ENCODE measurements at places on chromosomes 11 and 22.

GRCh38 chr22:24805790-24806662, at the start of gene SGSM1:
SGSM1 (plus strand) TSS chr22:24806211; CDS start chr22:24806326, 115 bp downstream.
- DNase-seq = peak; percentile 71

- no peak for DNase-seq
These were observed 7.1 kb downstream of the TPCN2 start for GRCh38 chr11:69055598-69056516.

- no peak for DNase-seq
These were observed 64.3 kb upstream of the IGLL5 start for GRCh38 chr22:22823131-22823810.

GRCh38 chr11:704228-704674, 1.8 kb upstream of the EPS8L2 start:
- no peak for DNase-seq

DNA sequence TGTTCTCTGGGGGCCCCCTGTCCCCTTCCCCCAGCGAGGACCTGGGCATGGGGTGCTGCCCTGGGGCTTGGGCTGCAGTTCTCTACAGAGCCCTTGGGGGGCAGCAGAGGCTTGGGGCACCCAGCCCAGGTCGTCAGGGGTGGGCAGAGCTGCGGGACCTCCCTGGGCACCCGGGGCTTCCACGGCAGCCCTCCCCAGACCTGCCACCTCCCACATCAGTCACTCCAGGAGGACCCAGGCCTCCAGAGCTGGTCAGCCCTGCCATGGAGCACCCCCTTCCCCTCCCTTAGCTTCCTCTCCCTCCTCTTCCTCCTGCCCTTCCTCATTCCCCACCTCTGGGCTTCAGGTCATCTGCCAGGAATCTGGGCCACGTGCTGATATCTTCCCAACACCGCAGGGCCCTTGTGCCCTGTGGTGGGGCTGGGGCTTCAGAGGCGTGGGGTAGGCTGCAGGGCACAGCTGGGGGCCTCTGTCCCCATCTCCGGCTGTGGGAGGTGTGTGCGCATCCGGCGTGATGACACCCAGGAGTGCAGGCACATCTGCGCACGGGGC, 5.8 kb downstream of the TSPAN4 start:
- no peak for DNase-seq

- DNase-seq = no peak
These were observed 2.5 kb downstream of the CDC42EP2 start for GRCh38 chr11:65317025-65317786.

DNA sequence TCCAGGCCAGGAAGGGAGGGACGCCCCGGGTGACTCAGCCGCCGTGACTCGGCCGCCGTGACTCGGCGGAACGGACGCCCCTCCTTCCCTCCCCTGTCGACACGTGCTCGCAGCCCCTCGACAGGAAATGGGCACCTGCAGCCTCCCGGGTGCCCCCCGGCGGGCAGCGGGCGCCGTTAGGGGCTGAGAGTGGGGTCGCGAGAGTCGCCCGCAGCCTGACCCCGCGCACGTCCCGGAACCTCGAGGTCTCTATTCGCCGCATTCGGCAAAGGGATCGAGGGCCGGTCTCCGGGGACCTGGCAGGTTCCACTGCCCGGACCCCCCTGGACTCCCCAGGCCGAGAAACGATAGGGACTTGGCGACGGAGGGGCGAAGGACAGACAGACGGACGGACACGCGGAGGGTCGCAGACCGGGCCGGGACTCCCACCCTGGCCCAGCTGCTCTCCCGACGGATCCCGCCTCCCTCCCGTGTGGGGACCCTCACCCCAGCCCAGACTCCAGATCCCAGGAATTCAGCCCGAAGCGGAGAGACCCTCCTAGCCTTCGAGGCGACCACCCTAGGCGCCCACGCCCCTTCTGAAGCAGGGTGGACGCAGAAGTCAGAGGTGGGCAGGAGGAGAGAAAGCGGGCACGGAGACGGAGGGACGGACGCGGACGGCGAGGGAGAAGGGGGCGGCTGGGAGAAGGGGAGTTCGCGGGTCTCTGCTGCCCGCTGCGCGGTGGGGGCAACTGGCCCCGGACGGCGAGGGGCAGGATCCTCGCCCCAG, 648 bp downstream of the FOSL1 start:
- no peak for DNase-seq

DNA sequence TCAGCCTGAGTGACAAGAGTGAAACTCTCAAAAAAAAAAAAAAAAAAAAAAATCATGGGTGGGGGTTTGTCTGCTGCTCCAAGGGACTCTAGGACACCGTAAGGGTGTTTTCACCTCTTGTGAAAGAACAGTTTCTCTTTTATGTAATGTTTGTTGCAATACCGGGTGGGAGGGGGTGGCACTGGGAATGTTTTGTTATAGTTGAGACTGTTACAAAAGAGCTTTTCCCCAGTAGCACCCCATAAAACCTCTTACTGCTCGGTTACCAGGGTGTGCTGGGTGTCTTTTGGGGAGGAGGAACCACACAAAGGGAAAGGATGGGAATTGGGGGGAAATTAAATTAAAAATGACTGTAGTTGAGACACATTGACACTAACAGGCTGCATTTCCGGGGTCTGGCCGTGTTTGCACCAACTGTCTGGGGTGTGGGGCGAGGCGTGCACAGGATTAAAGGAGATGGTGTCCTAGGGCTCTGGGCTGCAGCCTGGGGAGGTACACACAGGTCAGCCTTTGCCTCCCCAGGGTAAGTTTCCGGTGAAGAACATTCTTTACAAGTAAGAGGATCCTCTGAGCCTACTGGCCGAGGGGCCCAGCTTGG, 1.6 kb downstream of the NFAM1 start:
- no peak for DNase-seq

- no peak for DNase-seq
These were observed 24.2 kb downstream of the GTPBP1 start for GRCh38 chr22:38729946-38730345.

DNA sequence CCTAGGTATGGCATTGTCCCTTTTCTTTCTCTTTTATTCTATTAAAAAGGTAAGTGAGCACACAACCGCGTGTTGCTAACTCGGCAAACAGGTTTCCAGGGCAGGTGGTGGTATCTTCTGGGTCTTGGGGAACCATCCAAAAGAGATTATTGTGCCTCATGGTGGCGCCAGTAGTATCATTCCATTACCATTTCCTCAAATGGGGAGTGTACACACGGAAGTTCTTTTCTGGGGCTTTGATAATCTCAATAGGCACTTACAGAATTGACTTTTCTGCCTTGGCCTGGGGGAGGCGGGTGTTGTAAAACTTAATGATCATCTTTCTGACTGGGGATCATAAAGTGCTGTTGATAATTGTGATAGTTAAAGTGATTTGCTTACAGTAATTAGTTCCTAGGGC, 234.1 kb downstream of the KIRREL3 start:
- no peak for DNase-seq

- DNase-seq = no peak
These were observed 1.1 kb downstream of the KCNQ1 start for GRCh38 chr11:2445746-2446551.

DNA sequence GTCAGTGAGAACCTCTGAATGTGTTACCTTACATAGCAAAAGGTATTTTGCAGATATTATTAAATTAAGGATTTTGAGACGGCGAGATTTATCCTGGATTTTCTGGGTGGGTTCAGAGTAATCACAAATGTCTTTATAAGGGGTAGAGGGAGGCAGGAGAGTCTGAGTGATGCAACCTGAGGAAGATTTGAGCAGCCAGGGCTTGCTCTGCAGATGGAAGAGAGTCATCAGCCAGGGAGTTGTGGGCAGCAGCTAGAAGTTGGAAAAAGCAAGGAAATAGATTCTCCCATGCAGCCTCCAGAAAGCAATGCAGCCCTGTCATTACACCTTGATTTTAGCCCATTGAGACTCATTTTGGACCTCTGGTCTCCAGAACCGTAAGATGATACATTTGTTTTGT, 4.1 kb upstream of the WDR74 start:
- no peak for DNase-seq

DNA sequence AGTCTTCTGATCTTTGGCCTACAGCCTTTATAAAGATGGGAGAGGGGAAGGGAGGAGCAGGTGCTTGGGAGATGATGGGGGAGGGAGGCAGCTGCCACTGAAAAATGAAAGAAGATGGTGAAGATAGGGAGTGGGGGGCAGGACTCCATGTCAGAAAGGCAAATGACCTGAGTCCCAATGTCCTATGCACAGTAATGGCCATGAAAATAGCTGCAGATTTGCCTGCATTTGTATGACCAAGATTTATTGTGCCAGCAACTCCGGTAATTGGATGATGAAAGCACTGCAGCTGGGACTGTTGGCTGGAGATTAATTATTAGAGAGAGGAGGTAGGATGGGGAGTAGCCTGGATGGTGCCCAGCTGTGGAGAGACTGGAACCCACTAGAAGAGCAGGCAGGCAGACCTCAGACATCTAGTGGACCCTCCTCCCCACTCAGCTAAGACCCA, 36.1 kb downstream of the NEU3 start:
- DNase-seq = peak; percentile 10
